ENCODE measurements at places on chromosomes 5 and 9.

- no peak for DNase-seq
Observed at GRCh38 chr5:59891962-59892643, 1.4 kb downstream of the PDE4D start.

DNA sequence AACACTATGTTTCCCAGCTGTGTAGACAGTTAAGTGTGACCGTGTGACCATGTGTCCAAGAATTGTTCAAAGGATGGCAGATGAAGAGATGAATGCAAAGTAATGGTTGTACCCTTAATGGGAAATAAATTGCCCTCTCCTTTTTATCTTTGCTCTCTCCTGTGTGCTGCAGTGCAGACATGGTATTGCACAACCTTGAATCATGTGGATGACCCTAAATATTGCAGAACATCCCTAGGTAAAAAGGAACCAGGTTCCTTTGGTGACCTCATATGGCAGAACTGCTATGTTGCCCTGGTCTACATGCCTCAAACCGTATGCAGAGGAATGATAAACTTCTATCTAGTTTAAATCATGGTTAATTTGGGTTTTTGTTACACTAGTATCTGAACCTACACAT lies 81.7 kb upstream of the CTNND2 start:
- DNase-seq, result no peak

- DNase-seq, result no peak
Observed at GRCh38 chr5:138789771-138790242, 36.6 kb downstream of the CTNNA1 start.

- DNase-seq, result no peak
Observed at GRCh38 chr5:32710550-32711361, at the start of gene NPR3. Gene NPR3 (plus strand): TSS chr5:32711321. CDS start chr5:32711777, 456 bp downstream.

GRCh38 chr9:95224376-95225019 lies 93.0 kb downstream of the FANCC start:
- DNase-seq, result no peak

- DNase-seq, result no peak
Observed at GRCh38 chr9:20512636-20513035, 109.7 kb downstream of the MLLT3 start.

GRCh38 chr5:41763574-41763973 lies 106.7 kb downstream of the OXCT1 start:
- DNase-seq, result no peak

DNA sequence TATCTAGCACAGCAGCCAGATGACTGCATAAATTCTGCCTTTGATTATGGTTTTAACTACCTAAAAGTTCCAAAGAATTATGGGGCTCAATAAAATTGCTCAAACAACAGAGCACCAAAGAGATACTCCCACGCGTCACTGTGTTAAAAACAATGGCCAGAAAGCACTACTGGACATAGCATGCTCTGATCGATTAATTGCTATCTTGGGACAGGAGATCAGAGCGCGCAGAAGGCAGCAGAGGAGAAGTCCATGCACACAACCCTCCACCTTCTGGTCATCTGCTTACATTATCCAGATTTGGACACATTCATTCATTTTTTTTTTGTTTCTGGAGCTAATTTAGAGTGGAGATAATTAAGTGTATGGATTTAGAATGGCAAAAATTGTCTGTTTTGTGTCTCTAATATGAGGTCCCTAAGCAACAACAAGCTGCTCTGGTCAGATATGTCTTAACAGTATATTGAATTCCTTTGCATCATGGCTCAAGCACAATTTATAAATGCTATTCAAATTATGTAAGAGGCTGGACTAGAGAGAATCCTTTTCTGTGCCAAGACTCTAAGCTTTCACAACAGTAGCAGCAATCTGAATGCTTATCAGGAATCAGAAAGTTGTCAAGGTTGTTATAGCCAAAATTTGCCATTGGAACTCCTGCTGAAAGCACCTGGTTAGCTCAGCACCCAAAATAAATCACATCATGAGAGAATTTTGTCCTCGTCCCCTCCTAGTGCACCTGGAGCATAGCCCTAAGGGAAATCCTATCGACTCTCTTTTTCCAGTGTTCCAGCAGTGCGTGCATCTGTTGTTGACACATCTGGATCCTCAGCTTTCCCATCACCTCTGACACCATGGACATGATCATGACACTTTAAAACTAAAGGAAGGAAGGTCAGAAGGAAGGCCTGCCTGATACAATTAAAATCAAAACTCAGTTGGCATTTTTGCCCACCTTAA lies 98.6 kb upstream of the HMHB1 start:
- DNase-seq, result no peak

Data from CD4-positive, alpha-beta T cell (primary cell).